ENCODE measurements at places on chromosomes 2 and 18.

DNA sequence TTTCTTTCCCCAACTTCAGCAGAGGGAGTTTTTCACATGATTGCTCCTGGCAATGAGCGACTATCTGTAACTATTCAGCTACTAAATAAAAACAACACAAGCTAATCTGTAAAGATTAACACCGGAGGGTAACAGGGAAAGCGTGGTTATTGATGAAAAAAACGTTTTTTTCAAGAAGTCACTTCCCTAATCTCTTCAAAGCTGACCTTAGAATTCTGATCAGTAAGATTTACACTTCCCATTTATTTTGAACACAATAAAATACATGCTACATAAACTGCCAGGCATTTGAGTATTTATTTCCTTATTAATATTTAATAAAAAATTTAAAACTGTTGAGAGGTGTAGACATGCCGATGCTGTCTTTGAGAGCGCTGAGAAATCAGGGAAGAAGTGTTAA, 207.4 kb upstream of the HDAC4 start:
- no peak for DNase-seq

DNA sequence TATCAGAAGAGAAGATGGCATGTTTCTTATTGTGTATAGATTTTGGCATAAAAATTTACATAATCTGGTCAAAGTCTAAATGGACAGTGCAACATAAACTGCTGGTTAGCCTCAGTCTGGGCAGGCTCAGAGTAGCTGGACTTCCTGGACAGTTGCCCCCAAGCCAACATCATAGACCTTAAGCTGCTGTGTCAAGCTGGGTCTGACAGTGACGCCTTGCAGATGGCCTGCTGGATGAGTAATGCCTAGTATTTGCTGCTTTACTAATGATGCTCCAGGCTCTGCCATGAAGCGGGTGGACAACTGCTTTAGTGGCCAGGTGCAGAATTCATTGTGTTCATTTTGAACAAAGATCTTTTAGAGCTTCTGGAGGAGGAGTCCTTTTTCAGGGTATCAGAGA, 603.7 kb upstream of the ZEB2 start:
- no peak for DNase-seq

GRCh38 chr2:218853766-218854165, 5.8 kb upstream of the WNT6 start:
- DNase-seq = no peak

DNA sequence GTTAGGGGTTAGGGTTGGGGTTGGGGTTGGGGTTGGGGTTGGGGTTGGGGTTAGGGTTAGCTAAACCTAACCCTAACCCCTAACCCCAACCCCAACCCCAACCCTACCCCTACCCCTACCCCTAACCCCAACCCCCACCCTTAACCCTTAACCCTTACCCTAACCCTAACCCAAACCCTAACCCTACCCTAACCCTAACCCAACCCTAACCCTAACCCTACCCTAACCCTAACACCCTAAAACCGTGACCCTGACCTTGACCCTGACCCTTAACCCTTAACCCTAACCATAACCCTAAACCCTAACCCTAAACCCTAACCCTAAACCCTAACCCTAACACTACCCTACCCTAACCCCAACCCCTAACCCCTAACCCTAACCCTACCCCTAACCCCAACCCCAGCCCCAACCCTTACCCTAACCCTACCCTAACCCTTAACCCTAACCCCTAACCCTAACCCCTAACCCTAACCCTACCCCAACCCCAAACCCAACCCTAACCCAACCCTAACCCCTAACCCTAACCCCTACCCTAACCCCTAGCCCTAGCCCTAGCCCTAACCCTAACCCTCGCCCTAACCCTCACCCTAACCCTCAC, 24.1 kb upstream of the RABL2A start:
- no peak for DNase-seq

DNA sequence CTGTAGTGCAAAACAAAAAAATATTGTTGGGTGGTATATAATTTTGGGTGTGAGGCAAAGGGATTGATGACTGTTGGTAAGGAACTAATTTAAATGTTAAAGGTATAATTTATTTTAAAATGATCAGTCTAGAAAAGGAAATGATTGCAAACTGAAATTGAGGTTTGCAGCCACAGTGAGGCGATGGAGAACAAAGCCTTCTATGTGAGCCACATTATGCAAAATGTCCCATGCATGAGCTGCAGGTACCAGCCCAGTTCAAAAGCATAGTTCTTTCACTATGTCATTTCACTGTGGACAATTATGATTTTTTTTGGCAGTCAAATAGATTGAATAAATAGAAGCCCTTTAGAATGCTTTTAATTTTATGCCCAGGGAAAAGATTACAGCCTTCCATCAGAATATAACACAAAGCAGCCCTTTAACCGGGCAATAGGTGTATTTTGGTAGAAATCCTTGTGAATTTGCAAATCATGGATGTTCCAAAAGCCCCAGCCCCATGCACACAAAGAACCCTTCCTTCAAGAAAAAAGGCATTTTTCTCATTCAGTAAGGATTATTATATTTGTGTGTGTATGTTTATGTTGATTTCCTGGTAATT, 1.7 kb downstream of the MAP2 start:
- DNase-seq = no peak

DNA sequence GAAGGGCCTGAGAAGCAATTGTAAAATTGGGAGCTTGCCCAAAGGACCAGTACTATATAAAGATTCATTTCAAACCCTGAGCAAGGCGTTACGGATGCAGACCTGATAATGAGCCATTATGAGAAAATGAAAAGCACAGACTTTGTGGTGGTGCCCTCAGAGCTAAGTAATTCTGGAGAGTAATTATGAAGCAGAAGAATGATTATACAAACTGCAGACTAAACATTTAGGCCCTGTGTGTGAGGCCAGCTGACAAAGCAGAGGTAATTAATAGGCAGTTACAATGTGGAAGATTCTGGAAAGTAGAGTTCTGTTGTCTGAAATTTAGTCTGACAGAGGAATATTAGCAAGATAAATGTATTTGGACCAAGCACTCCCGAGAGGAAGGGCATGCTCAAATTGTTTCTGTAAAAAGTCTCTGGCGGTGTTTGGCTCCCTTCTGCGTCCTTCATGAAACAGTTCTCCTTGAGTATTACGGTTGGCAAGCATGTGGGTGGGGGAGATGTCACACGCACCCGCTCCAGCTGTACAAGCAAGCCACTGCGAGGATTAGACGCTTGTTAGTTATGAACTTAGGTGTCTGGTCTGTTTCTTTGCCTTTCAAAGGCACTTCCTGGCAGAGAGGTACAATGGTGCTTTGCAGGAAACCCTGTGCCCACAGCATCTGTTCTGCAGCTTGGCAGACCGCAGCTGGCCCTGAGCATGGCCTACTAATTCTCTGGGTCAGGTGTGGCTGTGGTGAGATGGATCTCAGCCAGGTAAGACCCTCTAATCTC, 45.5 kb downstream of the CDC42EP3 start:
- no peak for DNase-seq

GRCh38 chr2:218145124-218145523, 19.3 kb downstream of the CXCR2 start:
- DNase-seq = no peak

DNA sequence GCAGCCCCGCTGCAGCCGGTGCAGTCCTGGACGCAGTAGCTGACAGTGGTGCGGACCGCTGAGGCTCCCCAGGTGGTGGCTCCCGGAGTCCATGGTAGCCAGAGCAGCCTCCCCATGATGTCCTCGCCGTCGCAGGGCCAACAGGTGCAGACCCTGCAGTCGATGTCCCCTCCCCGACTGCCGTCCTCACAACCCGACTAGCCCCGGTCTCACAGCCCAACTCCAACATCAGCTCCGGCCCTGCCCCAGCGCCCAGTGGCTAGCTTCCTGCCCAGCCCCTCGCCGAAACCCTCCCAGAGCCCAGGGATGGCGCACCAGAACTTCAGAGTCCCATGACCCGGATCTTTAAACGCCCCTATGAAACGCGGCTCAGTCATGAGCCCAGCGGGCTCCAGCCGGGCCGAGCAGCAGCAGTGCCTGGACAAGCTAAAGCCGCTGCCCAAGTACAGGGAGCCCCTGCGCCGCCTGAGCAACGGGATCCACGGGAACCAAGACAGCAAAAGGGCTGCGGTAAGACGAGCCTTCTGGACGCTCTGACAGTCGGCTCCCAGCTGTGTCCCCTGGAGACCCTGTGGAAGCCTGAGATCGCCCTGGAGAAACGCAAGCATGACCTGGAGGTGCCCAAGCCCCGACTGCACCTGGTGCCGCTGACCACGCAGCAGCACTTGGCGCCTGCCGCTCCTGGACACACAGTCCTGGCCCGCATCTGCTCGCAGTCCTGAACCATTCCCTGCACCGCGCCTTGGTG, 53.8 kb upstream of the TUBA3E start:
- no peak for DNase-seq

DNA sequence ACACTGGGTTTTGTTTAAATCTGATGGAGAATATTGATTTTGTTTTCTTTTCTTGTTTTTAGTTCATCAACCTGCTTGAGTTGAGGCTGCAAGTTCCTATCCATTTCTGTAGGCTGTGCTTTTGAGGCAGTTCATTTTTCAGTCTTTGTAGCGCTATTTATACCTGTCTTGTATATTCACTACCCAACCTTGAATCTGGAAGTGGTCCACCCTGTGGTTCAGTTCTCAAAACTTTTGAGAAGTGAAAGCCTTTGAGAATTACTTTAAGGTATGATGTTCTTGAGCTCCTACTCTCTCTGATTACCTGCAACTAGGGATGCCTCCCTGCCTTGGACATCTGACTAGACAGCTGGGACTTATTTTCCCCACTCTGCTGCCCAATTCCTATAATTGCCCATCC, 53.5 kb upstream of the KCNE4 start:
- no peak for DNase-seq

GRCh38 chr2:53096351-53096750, 671.3 kb upstream of the CHAC2 start:
- DNase-seq = no peak

- no peak for DNase-seq
These were observed 241.2 kb downstream of the ALPK2 start for GRCh38 chr18:58387716-58388115.

- no peak for DNase-seq
These were observed 221.4 kb upstream of the ST6GAL2 start for GRCh38 chr2:107107351-107107750.

- DNase-seq = no peak
These were observed 8.6 kb upstream of the CRYBA2 start for GRCh38 chr2:219001577-219002394.

DNA sequence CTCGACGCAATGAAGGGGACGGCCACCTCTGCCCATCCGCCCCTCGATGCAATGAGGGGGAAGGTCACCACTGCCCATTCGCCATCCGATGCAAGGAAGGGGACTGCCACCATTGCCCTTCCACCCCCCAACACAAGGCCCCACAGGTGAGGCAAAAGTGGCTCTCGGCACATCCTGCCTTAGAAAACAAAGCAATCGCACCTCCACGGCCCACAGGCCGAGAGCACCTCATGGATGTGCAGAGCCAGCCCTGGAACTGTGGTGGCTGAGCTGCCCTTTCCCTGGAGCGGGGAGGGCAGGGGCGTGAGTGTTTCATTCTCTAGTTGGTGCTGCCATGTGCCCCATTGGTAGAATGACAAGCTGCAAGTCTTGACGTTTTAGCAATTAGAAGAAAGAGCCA, 320.6 kb upstream of the SALL3 start:
- no peak for DNase-seq

- DNase-seq = no peak
These were observed 18.0 kb downstream of the DGUOK start for GRCh38 chr2:73944714-73945113.

DNA sequence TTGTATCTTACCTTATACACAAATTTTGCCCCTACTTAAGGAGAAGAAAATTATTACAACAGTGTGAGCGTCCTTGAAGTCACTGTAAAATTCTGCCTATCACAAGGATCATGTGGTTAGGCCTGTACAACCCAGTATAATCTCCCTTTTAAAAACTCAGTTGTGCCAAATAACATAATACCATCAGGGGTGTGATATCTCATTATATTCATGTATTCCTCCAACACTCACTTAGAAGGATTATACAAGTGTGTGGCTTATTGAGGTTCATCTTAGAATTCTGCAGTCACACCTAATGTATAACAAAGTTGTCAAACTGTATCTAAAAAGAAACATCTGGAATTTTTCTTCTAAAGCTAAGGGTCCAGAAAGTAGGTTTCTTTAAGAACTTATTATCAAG, 998.8 kb upstream of the LRRTM1 start:
- DNase-seq = no peak

- DNase-seq = no peak
These were observed 350.7 kb downstream of the PAX3 start for GRCh38 chr2:221948076-221948475.

DNA sequence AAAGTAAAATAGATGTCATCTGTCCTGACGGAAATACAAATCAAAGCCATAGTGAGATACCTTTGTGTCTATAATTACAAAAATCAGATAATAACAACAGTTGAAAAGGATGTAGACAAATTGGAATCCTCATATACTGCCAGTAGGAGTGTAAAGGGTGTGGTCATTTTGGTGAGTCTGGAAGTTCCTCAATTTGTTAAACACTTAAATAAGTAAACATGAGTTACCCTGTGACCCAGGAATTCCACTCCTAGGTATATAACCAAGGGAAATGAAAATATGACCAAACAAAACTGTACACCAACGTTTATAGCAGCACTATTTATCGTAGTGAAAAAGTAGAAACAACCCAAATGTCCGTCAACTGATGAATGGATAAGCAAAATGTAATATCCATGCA, 24.0 kb downstream of the R3HDM1 start:
- DNase-seq = no peak

DNA sequence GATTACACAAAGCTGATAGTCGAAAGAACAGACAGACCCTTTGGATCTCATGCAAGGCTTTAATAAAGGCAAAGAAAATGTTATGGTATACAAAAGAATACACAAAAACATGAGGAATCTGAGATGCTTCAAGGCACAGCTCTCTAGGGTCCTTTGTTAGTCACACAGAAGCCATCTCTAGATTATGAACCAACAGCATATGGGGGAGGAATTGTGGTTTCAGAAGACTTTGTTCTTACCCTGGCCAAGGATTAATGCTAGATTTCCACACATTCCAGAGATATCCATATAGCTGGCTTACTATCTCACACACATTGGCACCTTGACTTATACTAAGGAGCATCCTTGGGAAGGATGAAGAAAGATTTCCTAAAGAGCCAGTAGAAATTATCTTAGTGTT, 206.1 kb downstream of the GULP1 start:
- DNase-seq = no peak

GRCh38 chr18:58896734-58897508, 32.2 kb downstream of the ZNF532 start:
- DNase-seq = no peak

DNA sequence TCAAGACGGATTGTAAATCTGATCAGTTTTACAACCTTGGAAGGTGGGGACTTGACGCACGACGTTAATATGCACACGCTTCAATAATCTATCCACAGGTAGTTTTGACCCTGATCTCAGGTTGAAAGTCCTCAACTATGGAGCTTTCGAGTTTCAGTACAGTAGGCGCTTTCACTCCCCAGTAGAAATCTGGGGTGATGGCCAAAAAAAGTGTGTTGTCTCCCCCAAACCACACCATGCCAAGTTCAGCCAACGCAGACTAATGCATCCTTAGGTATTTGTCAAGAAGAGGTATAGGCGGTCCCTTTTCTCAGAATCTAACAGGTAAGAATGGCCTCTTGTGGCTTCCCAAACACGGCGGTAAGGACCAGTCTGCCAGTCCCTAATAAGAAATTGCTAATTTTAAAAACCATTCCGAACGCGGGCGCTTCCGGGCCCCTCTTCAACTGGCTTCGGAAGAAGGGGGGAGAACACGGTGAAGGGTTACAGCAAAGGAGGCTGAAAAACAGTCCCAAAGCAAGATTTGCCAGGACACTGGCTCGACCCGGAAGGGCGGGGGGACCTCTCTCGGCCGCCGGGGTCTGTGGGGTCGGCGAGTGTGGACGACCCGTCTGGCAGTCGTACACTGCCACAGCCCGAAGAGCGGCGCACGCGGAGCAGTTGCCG, 659 bp downstream of the FAM210A start:
- DNase-seq = no peak

GRCh38 chr2:23146011-23146410, 239.0 kb upstream of the KLHL29 start:
- DNase-seq = no peak

All from stimulated activated CD4-positive, alpha-beta T cell treated with anti-CD3 and anti-CD28 coated beads, Interleukin-15, amount 100 ng/mL, for 1 hour (primary cell).